Stimulated activated CD4-positive, alpha-beta T cell treated with anti-CD3 and anti-CD28 coated beads, Interleukin-1b, Interleukin-23, amount 100 ng/mL, for 1 hour (primary cell): ENCODE measurements at places on chromosomes 7 and 10.

DNA sequence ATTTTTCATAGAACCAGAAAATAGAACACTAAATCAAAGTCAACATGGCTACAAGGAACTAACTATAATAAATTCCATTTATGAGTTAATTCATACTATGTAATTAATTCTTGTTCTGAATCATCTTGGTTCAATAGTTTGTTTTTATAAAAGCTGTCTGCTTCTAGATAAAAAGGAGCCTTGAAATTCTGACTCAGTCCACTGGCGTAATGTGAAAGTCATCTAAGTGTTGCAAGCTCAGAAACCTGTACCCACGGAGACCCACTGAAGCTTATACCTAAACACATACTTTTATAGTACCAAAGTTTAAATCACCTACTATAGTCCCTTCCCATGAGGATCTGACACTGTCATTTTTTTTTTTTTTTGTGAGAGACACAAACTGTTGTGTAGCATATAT is 489.4 kb downstream of the SEMA3D start:
- DNase-seq: no peak

GRCh38 chr10:131591936-131592335 is 280.4 kb upstream of the TCERG1L start:
- DNase-seq: no peak

GRCh38 chr7:2936301-2936700 is 92.2 kb upstream of the GNA12 start:
- DNase-seq: no peak

GRCh38 chr7:156661637-156662036 is 21.1 kb downstream of the RNF32 start:
- no peak for DNase-seq

DNA sequence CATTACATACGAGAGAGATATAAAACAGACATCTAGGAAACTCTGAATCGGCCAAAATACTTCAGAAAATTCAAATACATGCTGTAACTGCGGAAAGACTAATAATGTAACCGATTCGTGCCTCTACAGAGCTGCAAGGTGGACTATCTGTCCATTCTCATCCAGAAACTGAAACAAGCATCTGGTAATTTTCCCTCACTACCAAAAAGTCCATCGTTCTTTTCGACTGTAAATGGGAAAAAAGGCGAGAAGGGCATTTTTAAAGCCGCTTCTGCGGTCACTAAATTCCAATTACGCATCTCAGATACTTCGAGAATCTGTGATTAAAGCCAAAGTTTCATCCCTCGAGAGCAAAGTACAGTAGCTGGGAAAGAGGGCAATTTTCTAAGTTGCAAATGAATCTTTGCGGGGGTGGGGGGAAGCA is 1.3 kb downstream of the OGA start:
- no peak for DNase-seq

- DNase-seq: no peak
Measured at GRCh38 chr7:20395104-20395503, 64.4 kb downstream of the ITGB8 start.

DNA sequence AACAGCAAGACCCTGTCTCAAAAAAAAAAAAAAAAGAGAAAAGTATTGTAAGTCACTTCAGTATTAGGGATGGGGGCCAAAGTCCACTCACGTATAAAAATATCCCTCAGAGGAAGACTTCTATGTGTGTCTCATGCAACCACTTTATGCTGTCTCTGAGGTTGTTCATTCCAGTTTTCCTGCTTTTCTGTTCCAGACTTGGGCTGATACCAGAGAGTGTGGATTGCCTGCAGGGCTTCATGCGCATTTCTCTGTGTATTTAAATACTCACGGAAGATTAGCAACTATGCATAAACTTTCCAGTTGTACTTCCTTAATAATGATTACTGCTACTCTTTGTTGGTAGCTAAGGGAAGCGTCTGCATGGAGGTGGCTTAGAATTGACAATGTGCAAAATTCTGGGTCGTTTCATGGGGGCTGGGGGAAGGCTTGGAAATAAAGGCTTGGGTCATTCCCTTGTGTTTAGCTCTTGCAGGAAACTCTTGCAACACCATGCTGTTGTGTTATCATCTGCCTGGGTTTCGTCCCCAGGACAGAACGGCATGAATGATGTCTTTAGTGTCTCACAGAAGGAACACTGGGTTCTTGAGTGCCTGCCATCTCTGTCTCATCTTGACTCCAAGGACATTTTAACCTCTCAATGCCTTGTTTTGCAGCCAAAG is 54.1 kb downstream of the KIAA1217 start:
- DNase-seq: no peak

DNA sequence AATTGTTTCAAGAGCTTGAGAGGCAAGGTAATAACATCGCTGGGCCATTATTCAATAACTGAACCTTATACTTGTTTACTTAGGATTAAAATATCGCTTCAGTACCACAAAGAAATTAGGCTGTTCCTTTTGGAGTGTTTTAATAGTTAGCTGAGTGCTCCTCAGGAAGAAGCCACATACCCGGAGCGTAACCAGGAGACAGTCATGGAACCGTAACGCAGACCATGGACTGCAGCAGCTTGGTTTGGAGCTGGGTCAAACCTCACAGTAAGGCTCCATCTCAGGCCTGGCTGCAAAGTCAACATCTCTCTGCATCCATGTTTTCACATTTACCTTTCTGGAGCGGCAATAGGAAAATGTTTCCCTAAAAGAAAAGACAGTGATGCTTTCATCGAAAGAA is 599.0 kb downstream of the TNS3 start:
- DNase-seq: no peak

- DNase-seq: no peak
Measured at GRCh38 chr10:3926675-3927525, 141.9 kb upstream of the KLF6 start.

DNA sequence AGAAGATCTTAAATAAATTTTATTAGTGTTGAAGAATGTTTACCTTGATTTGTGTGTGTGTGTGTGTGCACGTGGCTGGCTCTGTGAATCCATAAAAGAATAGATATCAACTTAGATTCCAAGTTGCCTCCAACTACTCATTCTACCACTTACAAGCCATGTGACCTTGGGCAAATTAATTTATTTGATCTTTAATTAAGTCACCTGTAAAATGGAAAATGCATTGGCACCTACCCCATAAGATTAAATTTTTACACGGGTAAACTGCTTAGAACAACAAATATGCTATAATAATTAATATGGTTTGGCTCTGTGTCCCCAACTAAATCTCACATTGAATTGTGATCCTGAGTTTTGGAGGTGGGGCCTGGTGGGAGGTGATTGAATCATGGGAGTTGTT is 604.9 kb upstream of the NRG3 start:
- no peak for DNase-seq
